ENCODE measurements at places on chromosomes 7 and 10.

DNA sequence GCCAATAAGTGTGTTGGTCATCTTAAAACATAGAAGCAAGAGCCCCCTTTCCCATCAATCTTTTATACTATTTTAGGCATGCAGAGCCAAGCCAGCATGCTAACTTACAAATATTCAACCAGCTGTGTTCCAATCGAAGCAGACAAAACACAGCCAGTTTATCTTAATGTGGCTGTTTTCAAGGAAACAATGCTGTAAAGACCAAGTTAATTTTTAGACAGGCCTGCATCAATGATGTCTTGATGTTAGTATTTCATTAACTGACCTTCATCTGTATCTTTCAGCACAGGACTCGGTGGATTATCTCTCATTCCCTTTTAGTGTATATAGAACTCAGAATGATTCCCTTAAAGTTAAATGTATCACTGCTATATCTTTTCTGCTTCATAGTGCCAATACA lies 262.0 kb upstream of the ZWINT start:
- no peak for DNase-seq

- DNase-seq, result no peak
These were observed 17.0 kb downstream of the UPF2 start for GRCh38 chr10:12025591-12025990.

DNA sequence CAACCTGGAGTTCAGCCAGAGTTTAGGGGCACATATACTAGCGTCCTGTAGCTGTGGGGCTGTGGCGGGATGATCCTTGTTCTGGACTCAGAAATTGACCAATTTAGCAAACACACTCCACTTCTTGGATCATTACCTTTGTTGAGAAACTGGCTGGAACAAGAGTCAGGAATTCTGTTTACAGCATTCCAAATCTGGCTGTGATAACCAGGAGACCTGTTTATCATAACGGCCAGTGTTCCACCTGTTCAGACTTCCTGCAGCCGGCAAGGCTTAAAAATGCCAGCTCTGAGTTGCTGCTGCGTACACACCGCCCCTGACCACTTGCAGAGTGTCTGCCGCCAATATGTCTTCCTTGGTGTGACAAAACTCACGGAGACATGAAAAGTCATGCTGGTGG lies 64.8 kb downstream of the ARMC3 start:
- DNase-seq, result no peak

DNA sequence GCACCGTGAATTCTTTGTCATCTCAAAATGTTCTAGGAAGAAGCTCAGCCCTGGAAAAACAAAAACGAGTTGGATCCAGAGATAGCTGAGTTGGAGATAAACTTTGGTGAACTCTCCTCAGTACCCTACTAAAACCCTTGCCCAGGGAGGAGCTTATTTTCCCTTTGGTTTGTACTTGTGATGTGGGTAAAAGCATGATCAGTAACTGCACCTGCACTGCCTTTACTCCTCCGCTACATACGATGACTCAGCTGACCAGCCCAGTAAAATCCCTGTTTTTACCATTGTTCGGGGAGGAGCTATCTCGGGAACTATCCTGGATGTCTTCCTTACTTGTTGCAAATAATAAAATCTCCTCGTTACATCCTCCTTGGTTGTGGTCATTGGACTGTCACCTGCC lies 359.3 kb downstream of the SH2D4B start:
- no peak for DNase-seq

GRCh38 chr10:110420401-110421193 lies 77.1 kb upstream of the DUSP5 start:
- peak; percentile 52 for DNase-seq
